ENCODE measurements at places on chromosomes 2 and 18.

GRCh38 chr18:5488844-5489243 lies 55.0 kb downstream of the EPB41L3 start:
- no peak for DNase-seq

DNA sequence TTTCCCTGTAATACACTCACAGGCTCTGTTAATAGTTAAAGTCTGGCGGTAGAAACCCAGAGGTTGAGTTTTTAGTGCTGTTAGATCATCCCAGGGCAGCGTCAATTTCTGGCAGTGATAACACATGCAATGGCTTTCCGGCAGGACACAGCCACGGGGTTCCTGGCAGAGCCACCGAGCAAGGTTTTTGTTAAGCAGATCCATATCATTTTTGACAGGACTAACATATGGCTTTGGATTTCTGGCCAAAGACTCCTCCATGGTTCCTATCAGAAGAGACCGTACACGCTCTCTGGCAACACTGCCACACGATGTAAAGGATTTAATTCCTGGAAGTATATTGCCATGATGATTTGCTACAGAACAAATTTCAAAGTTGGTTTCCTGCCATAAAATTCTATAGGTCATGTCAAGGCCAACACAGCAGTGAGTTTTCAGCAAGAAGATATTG lies 854.3 kb downstream of the LRRTM4 start:
- DNase-seq, result no peak

GRCh38 chr18:60485201-60485600 lies 112.6 kb upstream of the MC4R start:
- DNase-seq, result no peak

DNA sequence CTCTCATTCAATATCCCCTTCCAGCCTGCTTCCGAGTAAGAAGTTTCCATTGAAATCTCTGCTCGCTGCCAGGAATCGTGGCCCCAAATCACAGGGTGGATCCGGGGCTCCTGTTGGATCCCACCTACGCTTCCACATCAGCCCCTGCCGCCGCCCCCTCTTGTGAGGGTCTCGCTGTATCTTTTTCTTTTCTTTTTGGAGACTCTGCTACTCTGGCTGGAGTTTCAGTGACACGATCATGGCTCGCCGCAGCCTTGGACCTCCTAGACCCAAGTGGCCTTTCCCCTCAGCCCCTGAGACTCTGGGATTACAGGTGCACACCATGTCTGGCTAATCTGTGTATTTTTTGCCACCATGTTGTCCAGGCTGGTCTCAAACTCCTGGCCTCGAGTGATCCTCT lies 246.8 kb upstream of the PXDN start:
- DNase-seq, result no peak

DNA sequence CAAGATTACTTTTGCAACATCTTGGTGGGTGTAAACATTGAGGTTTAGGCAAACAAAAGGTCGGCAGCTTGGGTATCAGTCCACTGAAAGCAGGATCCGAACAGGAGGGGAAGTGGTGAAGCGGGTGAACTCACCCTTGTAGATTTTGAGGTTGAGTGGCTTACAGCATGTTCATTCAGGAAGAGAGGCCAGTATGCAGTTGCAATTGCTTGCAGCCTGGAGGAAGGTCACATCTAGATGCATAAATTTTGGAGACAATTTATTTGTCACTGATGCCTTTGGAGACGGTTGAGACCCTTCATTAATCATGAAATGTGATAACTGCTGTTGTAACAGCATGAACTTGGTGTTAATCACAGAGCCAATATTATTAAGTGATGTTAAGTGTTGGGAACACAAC lies 131.1 kb downstream of the LTBP1 start:
- DNase-seq, result no peak

DNA sequence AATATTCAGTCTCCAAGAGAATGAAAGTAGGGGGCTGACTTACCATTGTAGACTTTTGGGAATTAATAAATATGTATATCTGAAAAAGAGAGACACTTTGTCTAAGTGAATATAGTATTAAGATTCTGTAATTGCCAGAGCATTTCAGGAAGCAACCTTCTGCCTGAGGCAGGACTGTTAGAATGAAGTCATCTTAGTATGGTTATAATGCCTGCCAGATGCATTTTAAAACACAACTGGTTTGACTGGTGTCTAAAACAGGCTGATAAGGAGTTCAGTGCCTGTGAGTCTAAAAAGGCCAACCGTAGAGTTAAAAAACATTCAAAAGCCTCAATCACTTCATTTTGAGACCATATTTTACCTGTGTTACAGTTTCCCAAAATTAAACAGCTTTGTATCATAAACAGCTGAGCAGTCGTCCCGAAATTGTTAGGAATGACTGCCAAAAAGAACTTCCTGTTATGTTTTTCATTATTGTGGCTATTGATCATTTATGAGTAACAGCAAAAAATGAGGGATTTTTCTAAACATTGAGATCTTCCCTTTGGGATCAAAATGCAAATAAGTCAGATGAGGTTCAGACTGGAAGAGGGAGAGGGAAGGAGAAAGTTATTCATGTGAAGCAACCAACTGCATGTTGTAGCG lies 443.9 kb downstream of the PID1 start:
- DNase-seq, result no peak

GRCh38 chr2:107259408-107260195 lies 373.6 kb upstream of the ST6GAL2 start:
- DNase-seq, result no peak

- no peak for DNase-seq
Measured at GRCh38 chr2:75594596-75594995, 33.9 kb upstream of the EVA1A start.

- DNase-seq, result no peak
Measured at GRCh38 chr2:42142547-42143184, 26.5 kb upstream of the EML4 start.

- DNase-seq, result no peak
Measured at GRCh38 chr2:47083886-47084687, 71.0 kb downstream of the STPG4 start.

DNA sequence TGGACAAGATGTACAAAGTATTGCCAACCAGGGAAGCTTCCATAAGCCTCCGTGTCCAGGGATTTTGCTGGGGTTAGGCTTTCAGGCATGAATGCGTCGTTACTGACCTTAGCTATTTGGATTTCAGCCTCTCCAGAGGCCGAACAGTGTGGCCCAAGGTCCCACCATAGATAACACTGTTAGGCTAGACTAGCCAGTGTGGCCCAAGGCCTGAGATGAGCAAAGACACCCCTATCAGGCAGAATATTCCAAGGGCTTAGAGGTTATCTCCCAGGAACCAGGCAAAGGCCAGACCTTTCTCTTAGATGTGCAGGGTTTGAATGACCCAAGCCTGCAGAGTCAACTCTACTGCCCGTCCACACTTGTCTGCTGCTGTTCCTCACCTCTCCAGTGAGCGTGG lies 131.7 kb upstream of the NDUFV2 start:
- DNase-seq, result no peak

DNA sequence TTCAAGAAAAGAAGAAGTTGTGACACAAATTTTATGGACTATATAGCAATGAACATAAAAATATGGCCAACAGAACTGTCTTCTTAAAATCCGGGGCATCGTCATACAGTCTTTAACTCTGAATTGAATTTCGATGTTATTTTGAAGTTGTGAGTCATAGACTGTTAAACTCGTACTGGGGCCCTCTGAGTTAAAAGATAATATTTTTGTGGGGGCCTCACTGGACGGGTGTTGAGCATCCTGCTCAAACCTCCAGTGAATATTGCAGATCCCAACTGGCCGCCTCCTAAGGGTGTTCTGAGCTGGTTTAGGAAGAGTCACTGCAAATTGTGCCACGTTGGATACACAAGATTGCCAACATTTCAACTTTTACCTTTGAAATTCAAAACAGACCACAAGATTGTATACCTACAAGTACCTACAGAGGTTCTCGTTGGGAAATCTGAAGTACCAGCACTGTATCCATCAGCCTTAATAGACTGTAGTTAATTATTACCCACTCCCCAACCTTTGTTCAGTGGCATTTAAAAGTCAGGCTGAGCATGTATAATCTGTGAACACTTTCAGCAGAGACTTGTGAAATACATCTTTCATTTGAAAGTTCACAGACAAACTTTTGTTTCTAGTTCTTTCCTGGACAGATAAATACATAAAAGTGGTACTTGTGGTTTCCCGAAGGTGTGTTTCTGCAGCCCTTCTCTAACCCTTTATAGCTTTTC lies 27.8 kb downstream of the KLHL23 start:
- no peak for DNase-seq

DNA sequence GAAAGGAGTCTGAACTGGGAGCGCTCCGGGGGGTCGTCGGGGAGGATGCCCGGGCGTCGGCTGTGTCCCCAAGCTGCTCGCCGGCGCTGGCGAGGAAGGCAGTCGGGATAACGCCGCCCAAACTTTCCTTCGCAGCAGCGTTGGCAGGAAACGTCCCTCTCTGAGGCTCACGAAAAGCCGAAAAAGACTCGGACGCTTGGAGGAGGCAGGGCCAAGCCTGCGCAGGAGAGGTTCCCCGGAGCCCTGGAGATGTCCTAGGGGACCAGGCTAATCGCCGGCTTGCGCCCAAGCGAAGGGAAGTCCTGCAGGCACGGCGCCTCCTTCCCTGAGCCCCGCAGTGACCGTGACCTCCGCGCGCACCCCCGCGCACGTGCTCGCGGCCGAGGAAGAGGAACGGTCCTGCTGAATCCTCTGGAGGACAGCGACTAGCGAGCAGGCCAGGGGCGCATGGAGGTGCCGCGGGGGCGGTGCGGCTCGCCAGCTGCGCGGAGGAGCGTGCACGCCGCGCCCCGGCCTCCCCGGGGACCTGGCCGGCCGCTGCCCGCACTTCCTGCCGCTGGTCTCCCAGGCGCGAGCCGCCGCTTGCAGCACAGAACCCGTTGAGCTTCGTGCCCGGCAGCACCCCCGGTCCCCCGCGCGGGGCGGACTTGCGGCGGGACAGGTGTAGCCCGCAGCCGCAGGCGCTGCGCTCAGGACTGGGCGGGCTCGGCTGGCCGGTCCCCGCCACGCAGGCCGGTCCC lies at the start of gene SH3RF3:
Gene SH3RF3, plus strand, starts transcription at position 590 of the 740 bp plus-strand sequence.
- no peak for DNase-seq

DNA sequence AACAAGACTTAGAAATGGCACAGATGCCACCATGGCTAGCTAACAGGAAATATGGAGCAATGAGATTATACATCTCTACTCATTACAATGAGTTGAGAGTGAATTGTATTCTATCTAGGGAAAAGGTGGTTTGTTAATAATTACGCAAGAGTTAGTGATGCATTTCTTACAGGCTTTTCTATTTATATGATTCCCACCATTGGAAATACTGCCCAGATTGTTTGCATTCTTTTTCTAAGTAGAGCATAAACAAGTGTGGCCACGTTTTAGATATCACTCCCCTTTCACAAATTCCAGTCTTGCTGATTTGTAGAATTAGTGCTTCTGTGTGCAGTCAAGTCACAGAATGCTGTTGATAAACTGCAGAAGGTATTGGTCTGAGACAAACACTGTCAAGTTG lies 56.6 kb downstream of the ZNF804A start:
- no peak for DNase-seq

DNA sequence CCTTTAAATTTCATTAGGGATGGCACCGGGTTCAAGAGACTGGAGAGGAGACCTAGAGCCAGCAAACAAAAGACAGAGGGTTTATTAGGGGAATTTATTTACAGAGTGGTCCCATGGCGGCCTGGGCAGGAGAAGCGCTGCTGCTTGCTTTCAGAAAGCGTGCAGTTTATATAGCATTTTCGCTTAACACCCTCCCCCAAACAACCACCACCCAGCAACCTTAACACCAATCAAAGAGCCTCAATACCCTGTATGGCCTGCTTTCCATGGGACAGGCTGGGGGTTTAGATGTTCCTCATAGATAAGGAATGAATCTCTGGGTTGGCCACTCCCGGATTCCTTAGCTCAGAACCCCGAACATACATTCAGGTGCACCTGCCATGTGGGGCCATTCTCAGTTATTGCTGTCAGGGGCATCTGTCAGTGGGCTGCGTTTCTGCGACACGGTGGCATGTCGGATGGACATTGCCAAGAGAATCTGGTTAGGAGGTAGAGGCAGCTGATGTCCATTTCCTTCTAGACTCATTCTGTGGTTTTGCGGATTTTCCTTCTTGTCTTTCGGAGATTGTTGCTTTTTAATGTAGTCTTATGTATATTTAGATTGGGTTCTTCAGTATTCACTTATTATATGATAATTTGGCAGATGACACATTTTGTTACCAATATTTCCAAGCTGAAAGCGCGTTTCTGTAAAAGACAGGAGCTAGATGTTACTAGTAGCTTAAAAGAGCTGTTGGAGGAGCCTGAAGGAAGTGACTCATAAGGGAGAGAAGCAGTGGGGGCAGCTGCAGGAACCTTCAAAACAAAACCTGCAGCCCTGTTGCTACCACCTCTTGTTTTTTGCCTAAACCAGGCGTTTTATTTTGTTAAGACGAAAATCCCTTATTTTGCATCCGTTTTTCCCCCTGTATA lies 7.2 kb downstream of the AGAP1 start:
- no peak for DNase-seq

DNA sequence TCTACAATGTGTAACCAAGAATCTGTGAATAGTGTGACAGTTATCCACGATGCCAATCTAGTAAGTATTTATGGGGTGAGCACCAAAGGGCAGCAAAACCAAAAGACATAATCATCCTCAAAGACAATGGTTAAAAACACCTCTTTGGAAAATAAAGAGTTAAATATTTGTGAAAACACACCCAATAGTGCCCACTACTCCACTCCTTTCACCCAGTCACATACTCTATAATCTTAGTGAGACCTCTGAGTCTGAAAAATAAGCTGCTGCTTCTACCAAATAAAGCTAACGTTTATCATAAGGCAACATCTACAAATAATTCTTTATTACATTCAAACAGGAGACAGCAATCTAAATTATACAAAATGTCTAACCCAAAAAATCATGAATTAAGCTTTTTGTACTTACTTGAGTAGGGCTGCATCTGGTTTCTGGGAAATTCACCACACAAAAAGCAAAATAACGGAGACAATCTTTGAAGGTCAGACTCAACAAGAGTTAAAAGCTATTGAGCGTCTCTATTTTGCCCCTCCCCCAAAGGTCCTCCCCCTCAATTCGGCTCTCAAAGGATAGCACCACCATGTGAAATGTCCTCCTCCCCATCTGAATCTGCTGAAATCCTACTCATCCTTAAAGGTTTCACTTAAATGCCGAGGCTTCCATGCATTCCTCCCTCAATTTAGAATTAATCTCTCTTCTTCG lies 2.0 kb downstream of the RAPH1 start:
- DNase-seq, result no peak

GRCh38 chr2:170929686-170930050 lies 615 bp downstream of the GORASP2 start:
- DNase-seq, result peak; percentile 12

DNA sequence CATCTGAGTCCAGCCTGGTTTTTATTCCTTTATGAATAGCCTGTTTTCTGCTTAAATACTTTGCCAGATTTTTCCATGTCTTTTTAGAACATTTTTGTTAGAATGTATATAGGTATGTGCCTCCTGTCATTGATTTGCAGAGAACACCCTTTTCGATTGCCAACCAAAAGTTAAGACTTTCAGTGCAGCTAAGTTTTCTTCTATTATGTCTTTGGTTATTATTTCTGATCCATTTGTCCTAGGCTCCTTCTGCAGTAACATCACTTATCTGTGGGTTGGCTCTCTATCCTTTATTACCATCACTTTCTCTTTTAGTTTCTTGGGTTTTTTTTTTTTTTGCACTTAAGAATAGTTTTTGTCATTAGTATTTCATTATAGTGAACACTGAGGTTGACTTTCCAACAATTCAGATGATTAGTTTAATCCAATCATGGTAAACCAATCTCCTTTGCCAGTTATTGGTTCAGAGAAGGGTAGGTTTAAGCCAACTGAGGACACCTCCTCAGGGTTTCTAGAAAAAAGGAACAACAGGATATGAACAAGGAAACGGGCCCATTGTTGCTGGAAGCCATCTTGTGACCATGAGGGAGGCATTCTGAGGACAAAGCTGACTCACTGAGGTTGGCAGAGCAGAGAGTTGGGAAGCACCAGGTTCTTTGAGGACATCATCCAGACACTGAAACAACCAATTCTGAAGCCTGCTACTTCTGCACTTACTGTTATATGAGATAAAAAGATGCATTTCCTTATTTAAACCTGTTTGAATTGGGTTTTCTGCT lies 37.9 kb upstream of the GBX2 start:
- DNase-seq, result no peak

Measured in stimulated activated CD4-positive, alpha-beta T cell treated with anti-CD3 and anti-CD28 coated beads, Interleukin-1b, Interleukin-23, amount 100 ng/mL, for 1 hour (primary cell).